ENCODE measurements at places on chromosomes 16 and 17.
A peak's percentile ranks its signal among the peaks of the same experiment; 100 is the strongest.

DNA sequence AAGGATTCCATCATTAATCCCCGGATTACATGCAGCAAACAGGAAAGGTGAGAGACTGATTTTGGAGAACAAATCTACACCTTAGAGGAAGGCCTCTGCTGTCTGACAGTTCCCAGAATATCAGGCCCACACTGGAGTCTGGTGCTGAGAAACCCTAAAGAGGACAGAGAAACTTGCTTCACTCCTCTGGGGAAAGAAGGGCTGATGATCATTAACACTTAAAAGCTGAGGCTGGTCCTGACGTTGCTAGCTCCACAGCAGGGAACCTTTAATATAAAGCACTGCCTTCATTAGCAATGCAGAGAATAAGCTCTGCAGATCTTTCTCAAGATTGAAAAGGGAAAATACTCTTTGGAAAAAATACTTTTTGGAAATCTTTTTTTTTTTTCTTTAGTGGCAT is 1472.4 kb upstream of the GOT2 start:
- DNase-seq = no peak

GRCh38 chr16:27698266-27698665 is 148.3 kb downstream of the KATNIP start:
- DNase-seq = no peak

DNA sequence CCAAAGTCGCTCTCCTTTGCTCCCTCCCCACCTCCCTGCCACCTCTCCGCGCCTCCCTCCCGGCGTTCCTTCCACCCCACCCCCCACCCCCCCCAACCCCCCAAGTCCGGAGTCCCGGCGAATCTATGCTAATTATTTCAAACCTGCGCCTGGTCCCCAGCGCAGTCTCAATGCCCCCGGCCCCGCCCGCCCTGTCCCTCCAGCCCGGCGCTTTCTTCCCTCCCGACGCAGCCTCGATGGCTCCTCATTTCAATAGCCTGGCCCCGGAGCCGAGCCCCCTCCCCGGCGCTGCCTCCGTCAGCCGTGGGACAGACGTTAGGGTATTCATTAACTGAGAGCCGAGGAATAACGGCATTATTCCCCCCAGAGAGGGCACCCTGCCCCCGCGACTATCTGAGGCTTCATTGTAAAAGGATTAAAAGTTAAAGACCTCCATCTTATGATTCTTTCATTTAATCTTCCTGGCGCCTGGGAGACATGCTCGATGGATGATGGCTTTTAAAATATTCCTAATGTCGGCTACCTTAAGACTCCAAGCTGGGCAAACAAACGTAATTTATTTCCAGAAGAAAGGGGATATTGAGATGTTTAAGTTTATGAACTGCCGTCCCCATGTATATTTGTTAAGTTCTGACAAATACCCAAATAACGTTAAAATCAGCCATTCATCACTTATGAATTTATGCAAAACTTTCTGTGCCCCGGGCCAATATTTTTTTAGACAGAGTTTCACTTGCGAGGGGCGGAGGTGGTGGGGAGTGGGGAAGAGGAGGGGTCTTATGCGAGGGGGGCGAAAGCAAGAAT is 3.4 kb downstream of the NOG start:
- DNase-seq = no peak

DNA sequence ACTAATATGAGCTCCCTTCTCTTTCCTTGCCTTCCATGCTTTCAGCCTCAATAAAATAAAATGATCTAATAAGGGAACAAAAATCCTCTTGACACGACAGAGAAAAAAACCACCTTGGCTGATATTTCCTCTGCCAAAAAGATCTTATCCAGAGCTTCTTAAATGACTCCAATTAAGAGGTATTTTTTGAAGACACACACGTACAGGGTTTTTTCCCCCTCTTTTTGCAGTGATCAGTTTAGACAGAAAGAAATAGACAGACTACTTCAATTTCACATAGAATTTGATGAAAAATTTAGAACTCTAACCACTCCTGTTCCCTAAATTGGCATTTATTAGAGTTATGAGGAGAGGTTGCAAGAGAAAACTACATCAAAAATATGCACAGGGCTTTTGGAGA is 217.2 kb upstream of the CDH11 start:
- DNase-seq = no peak

- no peak for DNase-seq
Measured at GRCh38 chr16:84741340-84741830, 41.6 kb downstream of the USP10 start.

- peak; percentile 78 for DNase-seq
Measured at GRCh38 chr16:46859719-46860152, 24.4 kb upstream of the GPT2 start.

DNA sequence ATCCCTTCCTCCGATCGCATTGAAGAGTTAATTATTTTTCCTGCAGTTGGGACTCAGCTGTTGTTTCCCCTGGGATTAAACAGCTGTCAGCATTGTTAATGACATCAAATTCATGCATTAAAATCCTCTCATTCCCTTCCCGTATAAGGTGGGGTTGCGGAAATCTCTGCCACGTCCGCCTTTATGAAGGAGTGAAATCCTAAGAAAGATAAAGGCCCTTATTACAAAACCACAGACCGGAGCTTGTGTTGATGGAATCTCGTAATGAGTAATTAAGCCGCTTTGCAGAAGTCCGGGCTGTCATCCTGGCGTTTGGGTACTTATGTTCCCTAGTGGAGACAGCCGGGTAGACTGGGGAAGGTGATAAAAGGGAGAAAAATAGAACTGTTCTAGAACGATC is 627.6 kb downstream of the MAF start:
- no peak for DNase-seq

DNA sequence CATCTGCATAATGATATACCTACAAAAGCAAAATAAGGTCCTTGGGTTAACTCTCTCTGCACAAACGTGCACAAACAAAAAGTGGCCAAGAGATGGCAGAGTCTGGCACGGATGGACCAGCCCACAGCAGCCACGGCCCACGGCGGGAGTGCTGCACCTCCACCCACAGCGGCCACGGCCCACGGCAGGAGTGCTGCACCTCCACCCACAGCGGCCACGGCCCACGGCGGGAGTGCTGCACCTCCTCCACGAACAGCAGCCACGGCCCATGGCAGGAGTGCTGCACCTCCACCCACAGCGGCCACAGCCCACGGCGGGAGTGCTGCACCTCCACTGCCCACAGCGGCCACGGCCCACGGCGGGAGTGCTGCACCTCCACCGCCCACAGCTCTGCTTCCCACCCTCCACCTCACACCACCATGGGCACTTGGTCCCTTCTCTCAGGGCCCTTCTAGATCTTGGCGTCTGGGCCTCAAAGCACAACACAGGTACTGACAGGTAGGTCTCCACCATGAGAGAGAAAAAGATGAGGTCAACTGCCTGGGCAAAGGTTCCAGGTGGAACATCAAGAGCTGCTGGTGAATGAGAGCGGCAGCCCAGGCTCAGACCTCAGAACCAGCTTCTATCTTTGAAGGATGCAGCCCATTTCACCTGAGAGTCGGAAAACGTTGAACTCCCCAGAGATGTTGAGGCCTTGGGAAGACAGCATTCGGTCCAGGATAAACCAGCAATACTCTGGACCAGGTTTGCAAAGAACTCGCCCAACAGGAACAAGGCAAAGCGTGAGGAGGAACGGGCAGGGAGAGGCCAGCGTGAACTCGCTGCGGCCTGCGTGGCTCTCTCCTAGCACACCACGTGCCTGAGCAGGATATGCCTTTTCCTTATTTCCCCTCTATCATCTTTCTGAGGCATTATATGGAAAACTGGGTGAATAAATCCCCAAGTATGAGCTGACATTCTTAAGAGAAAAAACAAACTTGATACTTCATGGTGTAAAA is 124.5 kb downstream of the ZNF778 start:
- DNase-seq = no peak

DNA sequence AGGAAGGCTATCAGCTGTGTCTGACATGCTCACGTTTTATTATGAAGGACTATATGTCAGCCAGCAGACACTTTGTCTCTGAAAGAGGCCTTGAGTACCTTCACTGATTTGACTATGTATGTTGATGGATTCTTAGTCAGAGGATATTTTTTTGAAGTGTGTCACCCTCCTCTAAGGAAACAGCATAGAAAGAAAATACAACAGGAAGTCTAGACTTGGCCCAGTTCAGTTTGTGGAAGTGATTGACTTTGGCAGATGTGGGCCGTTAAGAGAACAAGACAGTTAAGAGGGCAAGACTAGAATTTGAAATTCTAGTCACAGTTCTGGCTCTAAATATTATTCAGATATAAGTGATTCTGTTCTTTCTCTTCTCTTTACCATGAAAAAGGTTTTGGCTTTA is 471.5 kb downstream of the CDH8 start:
- no peak for DNase-seq

GRCh38 chr17:10727192-10727591 is 2.6 kb downstream of the TMEM220 start:
- no peak for DNase-seq

- no peak for DNase-seq
Measured at GRCh38 chr16:56247018-56247417, 55.7 kb downstream of the GNAO1 start.

DNA sequence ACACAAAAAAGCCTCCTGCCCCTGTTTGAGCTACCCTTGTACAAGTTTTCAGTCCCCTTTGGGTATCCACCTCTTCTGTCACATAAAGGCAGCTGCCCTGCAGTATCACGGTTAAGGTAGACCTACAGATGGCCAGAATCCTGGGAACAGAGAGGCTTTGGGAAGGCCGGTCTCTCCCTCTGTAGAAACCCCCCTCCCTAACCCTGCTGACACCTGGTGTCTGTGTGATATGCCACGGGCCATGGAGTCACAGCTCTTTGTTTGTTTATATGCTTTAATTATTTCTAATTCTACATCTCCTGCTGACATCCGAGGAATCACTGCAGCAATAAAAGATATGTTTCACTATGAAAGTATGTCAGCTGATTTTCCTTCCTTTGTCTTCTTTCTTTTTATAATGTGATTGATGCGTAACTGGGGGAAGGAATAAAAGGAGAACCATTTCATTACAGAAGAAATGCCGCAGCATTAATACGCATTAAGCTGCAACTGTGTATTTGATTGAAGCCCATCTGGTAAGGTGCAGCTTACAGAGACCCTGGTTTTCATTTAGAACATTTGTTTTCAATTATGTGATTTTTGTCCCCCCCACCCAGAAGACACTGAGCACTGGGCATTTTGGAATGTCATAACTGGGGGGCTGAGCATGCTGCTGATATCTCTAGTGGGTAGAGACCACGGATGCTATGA is 142.1 kb downstream of the SLC39A11 start:
- DNase-seq = no peak

DNA sequence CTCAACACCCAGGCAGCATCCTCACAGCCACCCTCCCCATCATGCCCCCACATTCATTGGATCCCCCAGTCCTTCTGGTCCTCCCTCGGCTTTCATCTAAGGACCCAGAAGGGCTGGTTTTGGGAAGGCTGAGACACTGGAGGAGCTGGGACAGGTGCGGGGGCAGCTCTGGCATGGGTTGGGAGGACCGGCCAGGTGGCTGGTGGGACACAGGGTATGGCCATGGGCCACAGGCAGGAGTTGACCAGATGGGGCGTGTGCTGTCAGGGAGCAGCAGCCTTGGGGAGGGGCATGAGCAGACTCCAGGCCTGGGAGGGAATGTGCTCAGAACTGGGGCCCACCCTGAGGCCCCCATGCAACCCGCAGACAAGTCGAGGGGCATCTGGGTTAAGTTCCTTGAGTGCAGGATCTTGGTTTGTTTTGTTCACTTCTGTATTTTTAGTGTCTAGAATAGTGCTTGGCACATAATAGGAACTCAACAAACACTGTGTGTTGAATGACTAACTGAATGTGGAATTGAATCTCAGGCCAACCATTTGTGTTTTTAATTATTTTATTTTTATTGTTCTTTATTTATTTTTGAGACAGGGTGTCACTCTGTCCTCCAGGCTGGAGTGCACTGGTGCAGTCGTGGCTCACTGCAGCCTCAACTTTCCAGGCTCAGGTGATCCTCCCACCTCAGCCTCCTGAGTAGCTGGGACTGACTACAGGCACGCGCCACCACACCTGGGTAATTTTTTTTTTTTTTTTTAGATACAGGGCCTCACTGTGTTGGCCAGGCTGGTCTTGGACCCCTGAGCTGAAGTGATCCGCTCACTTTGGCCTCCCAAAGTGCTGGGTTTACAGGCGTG is 5.6 kb downstream of the P2RX1 start:
- no peak for DNase-seq

DNA sequence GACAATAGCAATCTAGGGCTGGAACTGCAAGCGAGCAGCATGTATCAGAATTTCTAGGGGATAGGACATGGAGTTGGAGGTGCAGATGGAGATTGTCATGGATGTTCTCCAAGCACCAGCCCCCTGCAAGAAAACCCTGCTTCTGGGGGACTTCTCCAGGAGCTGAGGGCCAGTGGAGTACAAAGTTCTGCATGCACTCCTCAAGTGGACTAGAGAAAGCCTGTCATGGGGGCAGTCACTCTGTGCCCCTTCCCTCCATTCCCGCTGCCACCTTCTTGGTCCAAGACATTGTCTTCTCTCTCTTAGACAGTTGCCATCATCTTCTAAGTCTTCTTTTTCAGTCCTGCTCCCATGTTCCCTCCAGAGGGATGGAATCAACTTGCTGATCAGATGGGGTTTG is 87.9 kb downstream of the AIPL1 start:
- DNase-seq = no peak

DNA sequence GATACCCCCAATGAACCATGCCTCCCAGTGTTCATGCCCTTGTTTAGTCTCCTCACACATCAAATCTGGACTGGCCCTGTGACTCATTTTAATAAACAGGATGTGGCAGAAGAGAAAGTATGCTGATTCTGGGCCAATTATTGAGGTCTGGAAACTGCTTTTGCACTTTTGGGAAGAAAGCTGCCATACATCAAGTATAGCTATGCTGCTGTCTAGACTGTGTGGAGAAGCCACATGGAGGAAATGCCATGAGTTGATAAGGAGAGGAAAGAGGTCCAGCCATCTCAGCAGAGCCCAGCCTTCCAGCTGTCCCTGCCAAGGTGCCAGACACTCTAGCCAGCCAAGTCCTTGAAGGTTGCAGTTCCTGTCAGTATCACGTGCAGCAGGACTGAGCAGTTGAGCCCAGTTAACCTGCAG is 16.7 kb downstream of the RPRML start:
- no peak for DNase-seq

DNA sequence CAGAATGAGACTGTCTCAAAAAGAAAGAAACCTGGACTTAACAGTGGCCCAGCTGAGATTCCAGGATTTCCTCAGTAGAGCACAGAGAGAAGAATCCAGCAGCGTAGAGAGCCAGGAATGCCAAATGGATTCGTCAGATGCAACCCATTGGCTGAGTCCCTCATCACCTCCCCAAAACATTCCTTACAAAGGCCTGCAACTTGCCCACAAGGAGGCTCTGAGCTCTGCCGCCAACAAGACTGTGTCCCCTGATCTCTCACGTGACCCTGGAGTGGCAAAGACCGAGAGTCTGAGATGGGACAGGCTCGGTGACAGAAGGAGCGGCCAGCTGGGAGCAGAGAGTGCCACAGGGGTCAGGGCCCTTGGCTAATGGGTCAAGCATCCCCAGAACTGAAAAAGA is 6.9 kb upstream of the CHMP6 start:
- no peak for DNase-seq

DNA sequence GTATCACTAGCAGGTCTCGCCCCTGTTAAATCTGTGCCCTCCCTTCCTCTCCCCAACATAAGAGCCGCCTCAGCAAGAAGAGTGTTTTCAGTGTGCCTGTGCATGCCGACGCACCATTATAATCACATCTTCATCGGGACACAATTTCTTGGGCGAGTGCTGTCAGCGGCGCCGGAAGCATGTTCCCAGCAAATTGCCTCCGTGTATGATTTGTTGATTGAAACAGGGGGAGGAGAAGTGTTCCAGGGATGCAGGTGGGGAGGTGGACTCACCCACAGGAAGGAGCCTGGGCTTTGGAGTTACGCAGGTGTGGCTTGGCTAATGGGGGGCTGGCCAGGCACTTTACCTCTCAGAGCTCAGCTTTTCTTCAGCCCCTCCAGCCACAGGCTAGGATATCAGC is 53.6 kb downstream of the SPACA3 start:
- no peak for DNase-seq

- no peak for DNase-seq
Measured at GRCh38 chr16:11079652-11080187, 135.4 kb downstream of the CLEC16A start.

All from Peyer's patch (tissue), 4 donors.